Hepatocyte (in vitro differentiated cells): ENCODE measurements at places on chromosomes 6 and 20. TPM values are rescaled to one million over a fixed set of nuclear protein-coding genes. Genes with fewer than 3 reads are reported as not detected.

GRCh38 chr20:6519556-6519955 lies 247.9 kb upstream of the BMP2 start:
- no peak overlapping the region for H3K4me3 ChIP-seq
- no peaks in the 10 kb centered on the region for H3K27me3 ChIP-seq
- no peak for DNase-seq
- H3K27ac ChIP-seq: no peak overlapping the region

DNA sequence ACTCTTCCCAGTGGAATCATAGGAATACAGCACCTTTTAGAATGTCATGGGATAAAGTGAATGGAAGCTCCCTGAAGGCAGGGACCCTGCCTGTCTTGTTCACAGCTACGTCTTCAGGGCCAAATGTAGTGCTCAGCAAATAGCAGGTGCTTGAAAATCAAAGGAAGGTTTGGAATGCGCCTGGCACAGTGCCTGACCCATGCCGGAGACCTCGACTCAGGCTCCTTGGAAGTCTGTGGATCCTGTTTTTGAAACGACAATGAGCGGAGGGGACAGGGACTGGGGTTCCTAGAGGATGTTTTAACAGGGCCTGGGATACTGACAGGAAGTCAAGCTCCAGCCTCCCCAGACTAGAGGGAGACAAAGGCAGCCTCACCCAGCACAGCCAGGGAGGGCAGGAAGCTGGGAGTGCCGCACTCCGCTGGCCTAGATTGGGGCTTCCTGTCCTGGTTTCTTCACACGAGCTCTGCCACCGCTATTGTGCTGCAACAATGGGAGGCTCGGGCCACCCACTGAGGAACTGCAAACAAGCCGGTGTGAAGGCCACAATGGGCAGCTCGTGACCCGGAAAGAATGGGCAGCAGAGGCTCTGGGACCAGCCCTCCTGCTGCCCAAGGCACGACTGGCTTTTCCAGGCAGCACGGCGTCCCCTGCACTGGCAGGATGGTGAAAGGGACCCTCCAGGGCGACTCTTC lies 76.7 kb downstream of the PREX1 start:
- no peaks in the 10 kb centered on the region for H3K4me1 ChIP-seq
- DNase-seq: no peak

DNA sequence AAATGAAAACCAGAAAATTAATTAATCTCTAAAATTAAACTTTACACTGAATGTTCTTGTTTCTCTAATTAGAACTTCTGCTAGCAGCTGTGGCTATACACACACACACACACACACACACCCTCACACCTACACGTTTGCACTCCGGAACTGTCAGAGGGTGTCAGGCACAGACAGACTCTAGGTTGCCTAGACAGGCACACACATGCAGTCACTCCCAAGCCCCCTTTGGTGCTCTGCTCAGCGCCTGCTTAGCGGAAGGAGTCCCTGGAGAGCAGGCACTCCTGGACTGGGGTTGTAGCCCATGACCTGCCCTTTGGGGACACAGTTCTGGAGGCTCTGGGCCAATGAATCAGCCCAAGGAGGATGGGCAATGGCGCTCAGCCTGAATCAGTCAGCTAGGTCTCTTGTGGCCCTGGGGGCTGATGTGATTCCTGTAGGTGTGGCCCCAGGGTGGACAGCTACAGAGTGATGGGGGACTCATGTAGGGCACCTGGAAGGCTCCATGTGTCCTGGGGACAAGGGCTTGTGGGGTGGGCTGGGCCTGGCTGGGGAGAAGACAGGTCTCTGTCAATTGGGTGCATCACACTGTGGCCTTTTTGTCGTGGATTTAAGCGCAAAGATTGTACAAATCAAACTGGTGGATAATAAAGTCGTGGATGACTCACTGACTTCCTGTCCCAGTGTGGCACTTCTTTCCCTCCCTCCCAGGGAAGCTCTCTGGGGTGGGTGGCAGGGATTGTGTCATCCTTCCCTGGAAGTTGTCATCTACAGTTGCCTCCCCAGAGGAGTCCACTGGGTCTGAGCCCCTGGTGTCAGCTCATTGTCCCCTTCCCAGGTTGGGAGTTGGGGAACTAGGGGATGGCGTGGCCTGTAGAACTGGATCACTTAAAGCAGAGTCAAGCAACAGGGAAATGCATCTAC lies 8.8 kb downstream of the TMEM151B start:
- H3K4me3 ChIP-seq: no peak overlapping the region
- no peaks in the 10 kb centered on the region for H3K4me1 ChIP-seq
- peaks cover 61% of the 10 kb centered on the region for H3K27me3 ChIP-seq

- H3K27ac ChIP-seq: no peak overlapping the region
- no peak for DNase-seq
- H3K4me1 ChIP-seq: peaks cover 4% of the 10 kb centered on the region
- H3K36me3 ChIP-seq: no peaks in the 10 kb centered on the region
- no peak overlapping the region for H3K4me3 ChIP-seq
- H3K27me3 ChIP-seq: no peaks in the 10 kb centered on the region
Observed at GRCh38 chr20:61805365-61805764, 260.3 kb downstream of the TAF4 start.

DNA sequence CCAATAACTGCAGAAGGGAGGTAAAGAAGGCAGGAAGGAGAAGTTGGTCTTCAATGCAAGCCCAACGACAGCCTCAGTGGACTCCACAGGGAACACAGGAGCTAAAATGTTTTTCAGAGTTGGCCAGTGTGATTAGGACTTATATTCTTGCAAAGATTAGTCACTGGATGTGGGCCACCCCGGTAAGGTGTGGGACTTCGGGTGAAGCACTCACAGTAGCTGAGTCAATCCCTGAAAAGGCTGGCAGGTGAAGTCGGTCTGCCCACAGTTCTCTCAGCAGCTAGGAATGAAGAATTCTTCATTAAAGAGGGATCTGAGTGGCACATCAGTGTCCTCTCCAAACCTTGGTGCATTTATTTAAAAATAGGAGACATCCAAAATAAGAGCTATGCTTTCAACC lies 94.8 kb downstream of the KLHL32 start:
- H3K36me3 ChIP-seq: no peaks in the 10 kb centered on the region
- H3K27ac ChIP-seq: no peak overlapping the region
- no peaks in the 10 kb centered on the region for H3K4me1 ChIP-seq
- H3K27me3 ChIP-seq: no peaks in the 10 kb centered on the region

GRCh38 chr20:7231303-7231702 lies 463.8 kb downstream of the BMP2 start:
- no peak overlapping the region for H3K27ac ChIP-seq
- H3K4me1 ChIP-seq: no peaks in the 10 kb centered on the region
- H3K36me3 ChIP-seq: no peaks in the 10 kb centered on the region
- no peak overlapping the region for H3K4me3 ChIP-seq

GRCh38 chr6:48369100-48369499 lies 258.1 kb upstream of the PTCHD4 start:
- no peak overlapping the region for H3K4me3 ChIP-seq
- no peaks in the 10 kb centered on the region for H3K27me3 ChIP-seq
- H3K4me1 ChIP-seq: no peaks in the 10 kb centered on the region
- H3K36me3 ChIP-seq: no peaks in the 10 kb centered on the region

DNA sequence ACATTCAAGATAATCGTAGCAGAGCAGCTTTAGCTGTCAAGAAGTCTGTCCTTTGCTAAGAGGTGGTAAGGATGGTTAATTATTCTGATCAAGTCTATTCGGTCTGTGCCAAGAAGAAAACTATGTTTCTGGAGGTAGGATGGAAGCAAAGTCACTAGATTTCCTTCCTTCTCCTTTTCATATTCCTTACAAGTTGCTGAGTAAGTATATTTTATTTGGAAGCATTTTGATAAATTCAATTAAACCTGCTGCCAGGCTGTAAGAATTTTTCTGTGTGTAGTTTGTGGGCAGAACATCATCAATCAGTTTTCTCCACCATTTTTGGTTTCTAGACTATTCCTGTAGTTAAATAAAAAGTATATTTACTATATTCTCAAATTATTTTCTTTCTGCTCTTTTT lies 311.3 kb downstream of the PRKN start:
- no peak overlapping the region for H3K27ac ChIP-seq
- no peaks in the 10 kb centered on the region for H3K4me1 ChIP-seq
- H3K27me3 ChIP-seq: no peaks in the 10 kb centered on the region
- DNase-seq: no peak
- no peak overlapping the region for H3K4me3 ChIP-seq

- H3K36me3 ChIP-seq: no peaks in the 10 kb centered on the region
- no peaks in the 10 kb centered on the region for H3K27me3 ChIP-seq
- peaks cover 9% of the 10 kb centered on the region for H3K4me1 ChIP-seq
- DNase-seq: no peak
- H3K27ac ChIP-seq: no peak overlapping the region
Observed at GRCh38 chr6:35007016-35007415, 118.0 kb downstream of the ANKS1A start.

DNA sequence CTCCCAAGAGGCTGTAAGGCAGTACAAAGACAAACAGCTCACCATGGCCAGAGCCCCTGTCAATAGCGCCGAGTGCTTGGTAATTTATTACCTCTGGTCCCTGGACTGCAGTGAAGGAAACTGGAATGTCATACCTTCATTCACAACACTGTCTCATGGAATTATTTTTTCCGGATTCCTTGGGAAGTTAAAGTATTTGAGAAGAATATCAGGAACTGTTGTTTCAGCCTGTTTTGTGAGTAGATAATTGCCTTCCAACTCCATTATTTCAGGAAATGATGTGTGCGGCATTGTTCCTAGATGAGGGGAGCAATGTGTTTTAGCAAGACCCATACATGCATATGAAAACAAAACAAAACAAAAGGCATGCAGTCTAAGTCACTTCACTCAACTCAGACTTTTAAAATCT lies 64.0 kb downstream of the BLOC1S5 start:
- no peak overlapping the region for H3K4me3 ChIP-seq
- DNase-seq: no peak

GJA1 gene
- total RNA-seq: 248 and 266 TPM in 2 replicates

TINAG gene
- total RNA-seq: 0.76 and 1.1 TPM in 2 replicates

SLC26A8 gene
- 0.48 TPM in 1 of 2 replicates, not detected in the other for total RNA-seq

CLPSL2 gene
- total RNA-seq: not detected in 2 replicates

ARMC2 gene
- total RNA-seq: 1.8 and 2.8 TPM in 2 replicates

CALHM5 gene
- total RNA-seq: 1.2 and 1.7 TPM in 2 replicates

NRSN1 gene
- total RNA-seq: not detected in 2 replicates

OGFRL1 gene
- total RNA-seq: 67.1 and 83.8 TPM in 2 replicates

ADGRF4 gene
- total RNA-seq: 7.5 and 9.2 TPM in 2 replicates

ANGPT4 gene
- not detected in 2 replicates for total RNA-seq

TCP11 gene
- total RNA-seq: not detected in 2 replicates

LTV1 gene
- 21.6 and 22.7 TPM in 2 replicates for total RNA-seq

MPIG6B gene
- not detected in 2 replicates for total RNA-seq
